ENCODE measurements at places on chromosomes 16 and 17.

- DNase-seq: no peak
Observed at GRCh38 chr16:73879621-73880020, 417.0 kb upstream of the PSMD7 start.

DNA sequence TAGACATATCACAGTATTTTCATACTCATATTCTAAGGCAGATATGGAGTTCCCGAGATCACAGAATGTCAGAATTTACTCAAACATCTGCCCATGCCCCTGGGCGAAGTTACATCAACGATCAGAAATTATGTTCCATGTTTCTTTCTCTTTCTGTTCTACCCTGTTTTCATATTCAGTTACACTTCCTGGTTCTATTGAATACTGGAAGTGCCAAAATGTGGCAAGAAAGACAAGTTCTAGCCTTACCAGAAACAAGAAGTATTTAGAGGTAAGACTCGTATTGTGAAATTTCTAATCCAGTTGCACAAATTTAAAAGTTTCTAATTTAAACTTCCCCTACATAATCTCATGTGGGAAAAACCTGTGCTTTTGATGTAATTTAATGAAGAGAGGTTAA lies 36.1 kb downstream of the KCNJ2 start:
- DNase-seq: no peak

GRCh38 chr16:70795296-70795912 lies 5.6 kb downstream of the VAC14 start:
- DNase-seq: no peak

- DNase-seq: no peak
Observed at GRCh38 chr16:7471268-7471667, 138.6 kb downstream of the RBFOX1 start.

DNA sequence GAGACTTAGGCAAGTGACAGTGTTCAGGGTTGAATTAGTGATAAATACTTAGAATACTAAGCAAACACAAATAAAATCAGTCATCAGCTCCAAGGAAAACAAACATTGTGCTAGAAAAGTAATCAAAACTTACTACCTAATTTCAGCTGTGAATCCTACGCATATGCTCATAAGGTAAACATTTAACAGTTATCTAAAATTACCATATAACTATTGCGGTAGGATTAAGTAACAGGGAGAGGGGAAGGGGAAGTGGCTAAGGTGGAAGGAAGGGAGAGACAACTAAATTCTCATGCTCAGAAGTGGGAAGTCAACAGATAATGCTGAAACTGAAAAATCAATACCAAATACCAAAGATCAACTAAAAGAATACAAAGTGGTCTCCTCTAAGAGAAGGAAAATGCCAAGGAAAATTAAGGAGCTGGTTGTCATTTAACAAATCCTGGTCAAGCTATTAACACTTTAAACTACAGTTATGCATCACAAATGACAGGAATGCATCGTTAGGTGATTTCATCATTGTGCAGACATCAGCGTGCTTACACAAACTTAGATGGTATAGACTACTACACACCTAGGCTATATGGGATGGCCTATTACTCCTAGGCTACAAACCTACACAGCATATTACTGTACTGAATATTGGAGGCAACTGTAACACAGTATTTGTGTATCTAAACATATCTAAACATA lies 20.0 kb downstream of the USP32 start:
- no peak for DNase-seq

DNA sequence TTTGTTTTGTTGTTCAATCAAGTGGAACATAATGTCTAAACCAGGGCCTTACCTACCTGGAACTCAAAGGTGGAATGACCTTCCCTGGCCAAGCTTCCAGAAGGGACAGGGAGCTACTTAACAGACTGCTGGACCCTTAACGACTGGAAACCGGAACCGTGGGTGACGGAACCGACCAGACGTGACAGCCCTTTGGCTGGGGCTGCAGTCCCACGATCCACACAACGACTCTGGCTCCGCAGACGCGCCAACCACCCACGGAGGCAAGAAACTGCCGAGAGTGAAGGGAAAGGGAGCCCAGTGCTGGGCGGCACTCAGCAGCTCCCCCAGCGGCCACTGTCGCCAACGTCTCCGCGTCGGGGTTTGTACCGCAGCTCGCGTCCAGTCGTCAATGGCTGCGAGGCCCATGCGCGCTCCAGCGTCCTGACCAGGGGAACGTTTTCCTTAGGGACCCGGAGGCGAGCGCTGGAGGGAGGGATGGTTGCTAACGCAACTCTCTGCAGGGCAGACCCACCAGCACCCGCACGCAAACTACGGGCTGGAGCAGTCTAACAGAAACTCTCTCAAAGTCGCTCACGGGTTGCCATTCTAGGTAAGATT lies 5.5 kb upstream of the KIF22 start:
- no peak for DNase-seq

GRCh38 chr17:68095205-68095811 lies 59.8 kb downstream of the KPNA2 start:
- no peak for DNase-seq

- no peak for DNase-seq
Observed at GRCh38 chr16:11403534-11403795, 58.2 kb downstream of the RMI2 start.

DNA sequence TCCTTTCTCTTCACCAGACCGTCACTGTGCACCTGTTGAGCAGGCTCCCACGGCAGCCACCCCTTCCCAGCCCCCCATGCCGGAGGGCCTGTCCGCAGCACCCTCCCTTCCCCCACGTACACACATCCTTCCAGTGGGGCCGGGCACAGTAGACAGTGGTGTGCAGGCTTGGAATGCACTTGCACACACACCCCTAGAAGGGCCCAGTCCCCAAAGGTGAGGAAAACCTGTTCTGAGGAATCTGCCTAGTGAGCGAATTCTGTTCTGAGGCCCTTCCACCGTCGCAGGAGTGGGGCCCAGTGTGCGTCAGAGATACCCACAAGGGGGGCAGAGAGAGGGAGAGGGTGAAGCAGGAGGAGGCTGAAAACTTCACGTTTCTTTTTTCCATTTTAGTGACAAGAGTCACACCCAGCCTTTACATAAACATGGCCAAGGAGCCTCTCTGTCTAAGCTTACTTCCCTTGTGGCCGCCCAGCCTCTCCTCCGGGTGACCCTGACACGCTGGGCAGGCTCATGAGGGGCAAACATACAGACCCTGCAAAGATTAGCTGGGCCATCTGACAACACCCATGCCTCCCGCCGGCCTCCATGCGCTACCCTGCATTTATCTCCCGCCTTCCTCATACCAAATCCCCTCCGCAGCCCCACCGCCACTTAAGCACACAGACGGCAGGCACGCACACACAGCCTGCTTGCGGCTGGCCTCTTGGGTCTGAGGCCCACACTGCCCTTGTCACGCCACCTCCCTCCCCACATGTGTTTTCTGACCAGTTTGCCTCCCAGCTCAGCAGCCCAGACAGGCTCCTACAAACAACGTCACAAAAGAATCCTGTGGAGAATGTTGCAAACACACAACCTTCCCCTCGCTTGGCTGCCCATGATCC lies 1.8 kb downstream of the ZBTB4 start:
- DNase-seq: peak; percentile 33

DNA sequence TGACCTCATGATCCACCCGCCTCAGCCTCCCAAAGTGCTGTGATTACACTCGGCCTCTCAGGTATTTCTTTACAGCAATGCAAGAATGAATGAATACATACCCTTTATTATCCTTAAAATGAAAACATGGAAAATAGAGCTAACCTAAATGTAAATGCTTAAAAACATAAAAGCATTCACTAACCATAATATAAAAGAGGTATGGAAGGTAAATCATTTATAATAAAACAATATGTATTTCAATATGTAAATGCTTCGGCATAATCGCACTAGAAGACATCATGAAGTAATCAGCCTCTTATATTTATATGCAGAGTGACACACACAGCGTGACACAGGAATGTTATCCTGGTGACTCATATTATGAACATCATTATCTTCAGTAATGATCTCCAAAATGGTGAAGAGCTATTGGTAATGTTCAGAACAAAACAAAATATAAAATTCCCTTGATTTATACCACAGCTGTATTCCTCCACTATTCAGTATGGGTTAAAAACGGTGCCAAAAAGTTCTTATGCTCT lies 53.9 kb downstream of the AIPL1 start:
- DNase-seq: peak; percentile 16

DNA sequence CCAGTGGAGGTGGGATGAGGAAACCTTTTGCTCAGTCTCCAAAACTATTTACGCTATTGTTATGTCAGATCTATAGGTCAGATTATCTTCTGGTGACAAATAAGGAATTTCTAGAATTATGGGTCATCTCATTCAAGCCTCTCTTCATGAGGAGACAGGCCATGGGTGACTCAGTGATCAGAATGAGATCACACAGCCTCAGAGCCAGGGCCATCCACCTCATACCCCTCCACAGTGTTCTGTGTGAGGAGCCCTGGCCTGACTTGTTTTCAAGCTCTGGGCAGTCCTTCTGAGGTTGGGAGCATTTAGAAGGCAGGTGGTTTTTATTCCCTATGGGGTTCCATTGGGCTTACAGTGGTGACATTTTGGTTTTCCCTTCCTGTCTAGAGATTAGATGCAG lies 26.5 kb downstream of the YPEL2 start:
- DNase-seq: peak; percentile 48

DNA sequence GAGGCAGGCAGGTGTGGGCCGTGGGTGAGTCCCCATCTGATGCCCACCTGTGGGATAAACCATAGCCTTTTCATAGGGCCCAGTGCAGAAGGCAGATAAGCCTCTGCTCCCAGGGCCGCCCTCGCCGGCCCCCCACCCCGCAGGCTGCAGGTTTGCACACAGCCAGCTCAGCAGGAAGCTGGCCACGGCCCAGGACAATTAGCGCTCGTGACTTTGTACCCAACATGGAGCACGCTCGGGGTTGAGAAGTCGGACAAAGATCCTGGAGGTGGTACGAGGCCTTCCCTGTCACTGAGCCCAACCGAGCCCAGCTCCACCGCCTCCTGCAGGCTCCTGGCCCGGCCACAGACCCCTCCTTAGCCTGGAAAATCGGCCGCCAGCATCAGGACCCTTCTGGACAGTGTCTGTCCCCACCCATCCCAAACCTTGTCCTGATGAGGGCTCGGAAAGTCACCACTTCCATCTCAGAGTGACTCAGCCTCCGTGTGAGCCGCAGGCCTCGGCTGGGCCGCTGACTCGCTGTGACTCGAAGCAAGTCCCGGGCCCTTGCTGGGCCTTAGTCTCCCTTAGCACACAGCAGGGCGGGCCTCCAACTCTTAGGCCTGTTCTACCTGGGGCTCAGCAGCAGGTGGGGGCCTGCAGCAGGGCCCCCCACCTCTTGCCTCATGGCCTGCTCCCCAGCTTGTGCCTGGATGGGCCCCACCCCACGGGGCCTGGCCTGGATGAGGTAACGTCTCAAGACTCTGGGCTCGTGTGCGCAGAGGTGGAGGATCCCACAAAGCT lies 22.7 kb downstream of the FAM83G start:
- peak; percentile 47 for DNase-seq

GRCh38 chr16:2015117-2015946 lies 4.3 kb upstream of the NPW start:
- no peak for DNase-seq

- no peak for DNase-seq
Observed at GRCh38 chr16:1494711-1495110, 1.6 kb downstream of the TELO2 start.

- no peak for DNase-seq
Observed at GRCh38 chr16:56861092-56861610, 3.9 kb upstream of the SLC12A3 start.

GRCh38 chr16:11406177-11406560 lies 60.9 kb downstream of the RMI2 start:
- DNase-seq: no peak

- DNase-seq: no peak
Observed at GRCh38 chr17:48759288-48759687, 30.7 kb upstream of the HOXB13 start.

GRCh38 chr17:57755480-57756070 lies 10.5 kb upstream of the CCDC182 start:
- DNase-seq: no peak

DNA sequence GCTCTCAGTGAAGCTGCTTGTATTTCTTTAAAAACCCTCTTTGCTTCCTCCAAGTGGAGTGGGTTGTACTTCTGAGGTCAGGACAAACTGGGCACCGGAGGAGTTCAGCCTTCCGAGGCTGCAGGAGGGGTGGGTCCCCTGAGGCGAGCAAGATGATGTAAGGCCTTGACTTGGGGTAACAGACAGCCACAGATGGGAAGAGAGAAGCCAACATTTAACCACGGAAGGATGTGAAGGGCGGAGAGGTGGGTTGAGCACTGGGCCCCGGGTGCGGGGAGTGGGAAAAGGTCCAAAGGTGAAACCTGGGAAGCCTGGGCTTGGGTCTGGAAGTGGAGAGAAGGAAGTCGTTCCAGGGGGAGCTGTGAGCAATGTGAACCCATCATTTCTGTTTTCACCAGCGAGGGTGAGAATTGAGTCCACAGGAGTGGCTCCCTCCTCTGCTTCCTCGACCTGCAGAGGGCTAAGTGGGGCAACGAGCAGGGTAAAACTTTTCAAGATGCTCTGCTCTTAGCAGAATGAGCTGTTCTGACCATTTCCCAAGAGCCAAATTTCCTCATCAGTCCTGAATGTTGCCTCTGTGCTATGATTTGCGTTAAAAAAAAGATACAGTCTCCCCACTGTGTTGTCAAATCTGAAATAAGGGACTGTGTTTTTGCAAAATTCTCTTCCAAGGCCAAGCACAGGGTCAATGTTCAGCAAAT lies 137.7 kb upstream of the CRHR1 start:
- DNase-seq: no peak

DNA sequence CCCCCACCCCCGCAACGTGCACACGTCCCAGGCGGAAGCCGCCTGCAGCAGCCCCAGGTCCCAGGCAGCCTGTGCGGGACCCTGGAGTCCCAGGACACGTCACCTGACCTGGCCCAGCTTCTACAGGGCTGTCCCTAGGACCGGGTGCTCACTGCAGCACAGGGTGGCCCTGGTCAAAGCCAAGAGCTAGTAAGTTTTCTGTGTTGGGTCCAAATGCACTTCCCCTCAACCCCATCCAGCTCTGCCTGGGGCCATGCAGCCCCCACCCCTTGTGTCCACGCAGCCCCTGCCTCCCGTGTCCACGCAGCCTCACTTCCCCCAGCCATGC lies 22.1 kb upstream of the PVALEF start:
- no peak for DNase-seq

GRCh38 chr17:64520359-64520758 lies 13.6 kb downstream of the CEP95 start:
- DNase-seq: no peak

- DNase-seq: no peak
Observed at GRCh38 chr16:11207646-11208045, 48.4 kb downstream of the SOCS1 start.

- DNase-seq: no peak
Observed at GRCh38 chr16:70391881-70392481, 45.3 kb downstream of the DDX19A start.

GRCh38 chr16:78175287-78175686 lies 75.8 kb downstream of the WWOX start:
- DNase-seq: no peak

- DNase-seq: no peak
Observed at GRCh38 chr16:66127459-66128370, 238.8 kb upstream of the CDH5 start.
